ENCODE measurements at places on chromosomes 12 and 14.

DNA sequence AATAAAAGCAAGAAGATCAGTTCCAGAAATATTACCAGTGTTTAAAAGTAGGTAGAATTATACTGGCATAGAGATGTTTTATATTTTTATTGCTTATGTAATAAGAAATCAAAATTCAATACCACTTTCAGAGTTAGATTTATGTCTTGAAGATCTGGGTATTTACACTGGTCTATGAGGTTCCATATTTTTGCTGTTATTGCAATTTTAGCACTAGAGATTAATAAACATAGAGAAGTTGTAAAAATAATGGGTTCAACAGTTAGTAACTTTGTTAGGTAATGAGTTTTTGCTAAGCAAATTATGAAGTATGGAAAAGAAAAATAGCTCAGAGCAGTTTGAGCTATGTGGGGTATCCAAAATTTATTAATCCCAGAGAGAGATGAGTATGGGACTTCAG is 188.1 kb downstream of the SYT10 start:
- DNase-seq: no peak

GRCh38 chr14:67738740-67739504 is 37.2 kb downstream of the RDH12 start:
- DNase-seq: peak; percentile 94

DNA sequence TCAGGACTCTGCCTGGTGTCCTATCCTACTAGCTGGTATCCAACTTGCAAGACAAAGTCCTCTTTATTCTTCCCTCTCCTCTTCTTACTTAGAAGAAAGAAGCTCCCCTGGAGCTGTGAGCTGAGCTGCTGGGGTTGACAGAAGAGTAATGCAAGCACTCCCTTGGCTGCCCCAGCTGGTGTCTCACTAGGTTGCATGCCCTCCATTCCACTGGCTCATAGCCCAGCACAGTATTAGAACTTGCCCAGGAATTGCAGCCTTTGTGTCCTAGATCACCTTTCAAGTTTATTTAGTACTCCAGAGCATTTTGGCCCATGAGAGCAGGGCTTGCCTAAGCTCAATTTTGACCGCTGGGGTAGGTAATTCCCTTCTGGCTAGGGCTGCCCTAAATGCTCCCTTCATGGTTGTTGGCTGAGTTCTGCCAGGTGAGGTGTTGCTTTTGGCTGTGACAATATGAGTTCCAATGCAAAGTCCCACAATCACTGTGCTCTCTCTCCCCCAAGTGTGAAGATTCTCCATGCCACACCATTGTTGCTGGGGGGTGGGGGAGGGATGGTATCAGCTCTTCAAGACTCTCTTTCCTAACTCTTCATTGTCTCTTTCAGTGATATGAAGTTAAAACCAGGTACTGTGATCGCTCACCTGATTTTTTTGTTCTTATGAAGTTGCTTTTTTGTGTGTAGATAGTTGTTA is 317.4 kb upstream of the DDHD1 start:
- no peak for DNase-seq

GRCh38 chr14:75164809-75165208 is 11.6 kb downstream of the TMED10 start:
- DNase-seq: no peak

GRCh38 chr12:132818562-132818961 is 10.1 kb downstream of the GOLGA3 start:
- no peak for DNase-seq

GRCh38 chr14:69750495-69750894 is 16.4 kb upstream of the SRSF5 start:
- no peak for DNase-seq

GRCh38 chr12:14681190-14681589 is 15.2 kb downstream of the GUCY2C start:
- no peak for DNase-seq

GRCh38 chr12:5856692-5857091 is 88.4 kb downstream of the ANO2 start:
- no peak for DNase-seq

DNA sequence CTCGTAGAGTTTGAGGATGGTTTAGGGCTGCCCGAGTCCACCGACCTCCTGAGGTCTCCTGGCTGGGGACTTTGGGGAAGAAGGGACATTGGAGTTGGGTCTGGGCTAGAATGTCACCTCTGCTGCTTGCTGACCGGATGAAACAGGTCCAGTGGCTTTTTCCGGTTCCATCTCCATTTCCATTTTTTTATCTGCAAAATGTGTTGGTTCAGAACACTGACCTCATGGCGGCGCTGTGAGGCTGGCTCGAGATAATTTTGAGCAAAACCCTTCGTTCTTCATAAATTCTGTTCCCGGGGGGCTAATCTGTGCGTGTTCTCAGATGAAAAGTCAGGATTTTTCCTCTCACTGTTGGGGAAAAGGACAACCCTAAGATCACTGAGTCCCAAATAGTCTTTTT is 11.7 kb upstream of the MYL2 start:
- peak; percentile 42 for DNase-seq

DNA sequence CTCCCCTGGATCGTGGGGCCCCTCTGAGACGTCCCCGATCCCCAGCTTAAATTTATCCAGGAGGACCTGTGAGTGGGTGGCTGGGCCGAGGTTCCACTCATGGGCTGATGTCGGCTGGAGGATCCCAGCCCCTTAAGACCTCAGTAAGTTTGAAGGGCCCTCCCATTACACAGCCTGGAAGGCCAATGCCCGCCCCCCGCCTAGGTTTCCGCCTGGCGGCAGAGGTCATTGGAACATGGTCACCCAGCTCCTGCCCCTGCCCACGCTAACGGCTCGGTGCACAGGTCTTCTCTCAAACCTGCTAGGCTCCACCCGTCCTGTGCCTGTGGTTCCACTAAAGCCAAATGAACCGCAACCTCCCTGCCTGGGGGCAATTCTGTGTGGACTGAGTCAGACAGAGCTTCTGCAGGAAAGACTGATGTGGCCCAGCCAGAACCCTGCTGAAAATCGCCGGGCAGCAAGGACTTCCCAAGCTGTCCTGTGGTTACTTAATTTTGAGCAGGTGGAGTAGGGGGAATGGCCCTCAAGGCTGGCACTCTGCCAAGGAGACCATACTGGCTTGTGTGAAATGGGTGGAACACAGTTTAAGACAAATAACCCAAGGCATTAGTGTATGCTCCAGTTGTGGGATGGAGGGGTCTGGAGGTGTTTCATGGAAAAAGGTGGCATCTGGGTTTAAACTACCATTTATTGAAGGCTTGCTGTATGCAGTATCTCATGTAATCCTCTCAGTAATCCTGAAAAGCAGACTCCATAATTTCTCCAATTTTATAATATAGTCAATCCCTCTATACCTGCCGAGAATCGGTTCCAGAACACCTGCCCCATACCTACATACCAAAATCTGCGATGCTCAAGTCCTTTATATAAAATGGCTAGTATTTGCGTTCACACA is 903 bp upstream of the NT5DC3 start:
- peak; percentile 85 for DNase-seq
